A549 treated with dexamethasone at 1 μM for 4 hours (cell line): ENCODE measurements at places on chromosomes 6 and 20. TPM values are rescaled to one million over a fixed set of nuclear protein-coding genes. Genes with fewer than 3 reads are reported as not detected.

LIME1 gene
- 2.9 to 9.5 TPM (median 8.9 TPM) in 5 replicates for total RNA-seq

SPINT3 gene
- total RNA-seq, result not detected in 5 replicates

MYLK4 gene
- 0.09 to 0.18 TPM (median 0.13 TPM) in 5 replicates for total RNA-seq

PACSIN1 gene
- 0.06 to 0.11 TPM (median 0.06 TPM) in 5 replicates for total RNA-seq

TCP11 gene
- not detected in 5 replicates for total RNA-seq

MEP1A gene
- not detected in 5 replicates for total RNA-seq

MUC22 gene
- 0.01 to 0.05 TPM (median 0.02 TPM) in 5 replicates for total RNA-seq

HEY2 gene
- 0.04 to 0.05 TPM in 2 of 5 replicates, not detected in the others for total RNA-seq

C20orf173 gene
- not detected in 5 replicates for total RNA-seq

TMEM14B gene
- total RNA-seq, result 107 to 138 TPM (median 113 TPM) in 5 replicates

GPR63 gene
- total RNA-seq, result 0.30 to 0.47 TPM (median 0.36 TPM) in 5 replicates

OSTM1 gene
- total RNA-seq, result 12.0 to 30.6 TPM (median 28.5 TPM) in 5 replicates

KHDC1L gene
- 0.25 to 0.41 TPM (median 0.28 TPM) in 3 of 5 replicates, not detected in the others for total RNA-seq

CNR1 gene
- 1.2 to 2.0 TPM (median 1.7 TPM) in 5 replicates for total RNA-seq

OXT gene
- total RNA-seq, result not detected in 5 replicates

FRMD1 gene
- 0.01 to 0.05 TPM (median 0.02 TPM) in 3 of 5 replicates, not detected in the others for total RNA-seq

ASIP gene
- not detected in 5 replicates for total RNA-seq

OR2H1 gene
- total RNA-seq, result not detected in 5 replicates

RAD21L1 gene
- not detected in 5 replicates for total RNA-seq

ESR1 gene
- 0.01 TPM in 1 of 5 replicates, not detected in the others for total RNA-seq

ZNF334 gene
- total RNA-seq, result not detected in 5 replicates

POM121L2 gene
- 0.02 TPM in 1 of 5 replicates, not detected in the others for total RNA-seq

FAM110A gene
- total RNA-seq, result 5.1 to 10.5 TPM (median 10.0 TPM) in 5 replicates

PPP1R16B gene
- 0.11 to 0.19 TPM (median 0.13 TPM) in 5 replicates for total RNA-seq

SLC22A16 gene
- total RNA-seq, result not detected in 5 replicates

VARS1 gene
- 39.7 to 58.5 TPM (median 57.1 TPM) in 5 replicates for total RNA-seq

ULBP1 gene
- total RNA-seq, result 0.76 to 1.4 TPM (median 1.0 TPM) in 5 replicates

RAB44 gene
- 0.04 to 0.05 TPM (median 0.04 TPM) in 5 replicates for total RNA-seq

MAS1L gene
- not detected in 5 replicates for total RNA-seq
